ENCODE measurements at places on chromosomes 16 and 17.
A peak's percentile ranks its signal among the peaks of the same experiment; 100 is the strongest.

- no peak for DNase-seq
These were observed 165.7 kb upstream of the CDH8 start for GRCh38 chr16:62201911-62202310.

DNA sequence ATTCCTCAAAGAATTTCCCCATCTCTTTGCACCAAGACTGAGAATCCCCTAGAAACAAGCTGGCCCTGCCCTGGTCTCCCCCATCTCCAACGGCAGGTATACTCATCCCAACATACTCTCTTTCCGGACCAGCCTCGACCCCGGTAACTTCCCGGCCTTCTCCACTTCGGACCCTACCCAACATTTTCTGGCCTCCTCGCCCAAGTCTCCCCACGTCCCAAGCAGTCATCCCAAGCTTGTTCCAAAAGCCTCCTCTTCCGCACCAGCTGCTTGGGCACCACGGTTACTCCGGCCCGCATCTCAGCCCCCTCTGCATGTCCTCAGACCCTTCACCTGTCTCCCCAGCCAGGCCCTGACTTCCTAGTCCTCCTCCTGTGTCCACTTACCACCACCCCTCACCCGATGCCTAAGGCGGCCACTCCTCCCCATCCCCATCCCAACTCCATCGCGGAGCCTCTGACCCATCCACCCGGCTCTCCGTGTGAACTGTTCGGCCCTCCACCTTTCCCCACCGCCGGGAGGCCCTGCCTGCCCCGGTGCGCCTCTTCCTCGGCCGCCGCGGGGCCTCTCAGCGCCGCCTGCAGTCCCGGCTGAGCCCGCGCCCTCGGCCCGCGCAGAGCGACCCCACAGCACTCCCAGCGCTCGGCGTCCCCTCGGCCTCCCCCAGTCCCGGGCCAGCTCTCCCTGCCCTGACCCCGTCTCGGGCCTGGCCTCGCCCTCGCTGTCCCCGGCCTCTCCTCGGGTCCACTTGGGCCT lies 994 bp downstream of the PITPNA start:
- peak; percentile 4 for DNase-seq

GRCh38 chr16:89242795-89243200 lies 25.3 kb downstream of the ZNF778 start:
- no peak for DNase-seq

DNA sequence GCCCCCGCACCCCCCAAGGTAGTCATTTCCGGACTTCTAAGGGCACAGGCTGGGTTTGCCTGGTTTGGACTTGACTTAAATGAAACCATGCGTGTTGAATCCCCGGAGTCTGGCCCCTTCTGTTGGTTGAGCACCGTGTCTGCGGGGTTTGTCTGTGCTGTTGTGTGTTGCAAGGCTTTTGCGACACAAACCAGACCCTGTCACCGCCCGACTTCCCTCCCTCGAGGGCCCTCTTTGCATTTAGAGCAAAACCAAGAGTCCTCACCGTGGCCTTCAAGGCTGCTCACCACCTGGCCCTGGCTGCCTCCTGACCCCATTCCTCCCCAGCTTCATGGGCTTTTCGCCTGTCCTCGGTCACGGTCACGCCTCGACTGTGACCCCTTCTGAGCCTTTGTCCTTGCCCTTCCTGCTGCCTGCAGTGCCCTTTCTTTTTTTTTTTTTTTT lies 7.4 kb downstream of the CRISPLD2 start:
- no peak for DNase-seq

- DNase-seq: peak; percentile 69
These were observed 32.4 kb downstream of the FOXK2 start for GRCh38 chr17:82551779-82552457.

GRCh38 chr17:35560703-35561102 lies at the start of gene SLFN14:
TSS of gene SLFN14 (minus strand) at chr17:35560819. CDS start at chr17:35558062, 2,757 bp downstream.
- no peak for DNase-seq

DNA sequence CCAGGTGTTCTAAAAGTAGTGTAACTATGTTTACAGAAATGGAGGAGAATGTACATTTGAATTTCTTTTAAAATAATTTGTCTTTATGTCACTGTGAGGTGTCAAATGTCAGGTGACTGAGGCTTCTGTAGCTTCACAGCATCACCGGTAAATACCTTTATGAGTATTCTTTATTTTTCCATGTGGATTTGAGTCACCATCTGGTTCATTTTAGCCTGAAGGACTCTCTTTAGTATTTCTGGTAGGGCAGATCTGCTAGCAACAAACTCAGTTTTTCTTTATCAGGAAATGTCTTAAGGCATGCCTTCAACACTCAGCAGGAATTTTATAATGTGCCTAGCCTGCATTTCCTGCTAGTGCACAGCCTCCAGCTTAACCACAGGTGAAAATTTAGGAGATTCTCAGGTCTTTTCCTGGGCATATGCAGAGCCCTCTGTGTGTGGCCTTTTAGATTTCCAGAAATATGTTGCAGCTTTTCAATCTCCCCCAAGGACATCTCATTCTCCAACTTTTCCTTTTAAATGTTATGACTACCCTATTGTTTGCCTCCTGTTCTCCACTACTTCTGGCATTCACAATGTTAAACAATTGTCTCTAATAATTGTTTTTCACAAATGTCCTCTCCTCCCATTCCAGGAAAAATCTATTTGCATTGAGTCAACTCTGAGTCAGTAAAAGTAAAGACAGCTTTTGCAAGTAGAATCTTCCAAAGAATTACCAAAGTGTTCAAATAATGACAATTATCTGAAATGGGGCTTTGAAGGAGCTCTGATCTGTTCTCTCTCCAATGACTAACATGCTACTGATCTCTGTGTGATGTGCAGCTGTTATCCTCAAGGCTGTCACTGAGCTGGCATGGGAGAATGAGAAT lies 239.4 kb upstream of the CPHXL start:
- DNase-seq: no peak

DNA sequence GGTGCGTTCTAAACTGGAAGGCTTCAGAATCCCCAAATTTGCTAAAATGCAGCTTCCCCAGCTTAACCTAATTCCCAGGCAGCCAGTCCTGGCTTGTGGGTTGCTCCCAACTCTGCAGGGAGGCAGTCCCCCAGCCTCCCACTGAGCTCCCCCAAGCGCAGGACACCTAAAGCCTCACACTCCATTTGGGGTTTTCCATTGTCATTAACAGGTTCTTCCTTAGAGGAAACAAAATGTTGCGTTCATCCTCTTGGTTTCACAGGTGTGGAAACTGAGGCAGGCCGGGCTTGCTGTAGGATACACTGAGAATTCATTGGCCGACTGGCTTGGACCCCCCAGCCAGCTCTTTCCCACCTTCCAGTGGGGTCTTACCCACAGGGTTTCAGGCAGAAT lies 2.3 kb upstream of the TAC4 start:
- DNase-seq: no peak

DNA sequence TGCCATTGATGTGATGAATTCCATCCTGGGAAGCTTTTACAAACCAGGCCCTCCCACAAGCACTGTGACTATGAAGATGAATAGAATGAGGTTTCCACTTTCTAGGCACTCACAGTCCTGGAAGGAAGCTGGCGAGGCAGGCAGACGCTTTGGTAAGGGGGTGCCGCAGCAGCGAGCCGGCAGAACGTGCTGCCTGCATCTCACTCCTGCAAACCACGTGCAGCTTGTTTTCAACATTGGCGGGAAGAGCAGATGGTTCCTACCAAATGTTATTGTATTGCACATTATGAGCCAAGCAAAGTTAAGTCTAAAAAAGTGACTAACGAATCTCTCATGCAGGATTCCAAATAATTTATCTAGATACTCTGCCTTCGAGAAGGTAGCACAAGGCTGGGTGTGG lies 3.7 kb upstream of the DNAI2 start:
- no peak for DNase-seq

DNA sequence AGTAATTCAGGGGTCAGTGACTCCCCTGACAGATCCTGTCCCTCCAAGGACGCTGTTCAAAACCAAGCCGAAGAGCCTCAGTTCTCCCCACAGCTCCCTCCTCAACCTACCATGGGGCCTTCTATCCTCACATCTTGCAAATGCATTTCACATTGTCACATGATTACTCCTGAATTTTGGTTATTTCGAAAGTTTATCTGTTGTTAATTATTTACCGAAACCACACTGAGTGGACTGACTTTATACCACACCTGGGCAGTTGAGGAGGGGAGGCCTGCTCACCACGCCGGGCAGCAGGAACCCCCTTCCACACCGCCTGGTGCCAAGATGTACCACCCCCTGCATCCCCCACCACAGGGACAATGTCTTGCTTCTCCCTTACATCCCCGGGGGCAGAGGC lies 4.7 kb downstream of the TIMP2 start:
- DNase-seq: no peak

- DNase-seq: no peak
These were observed 10.2 kb downstream of the ARSG start for GRCh38 chr17:68301438-68301959.

DNA sequence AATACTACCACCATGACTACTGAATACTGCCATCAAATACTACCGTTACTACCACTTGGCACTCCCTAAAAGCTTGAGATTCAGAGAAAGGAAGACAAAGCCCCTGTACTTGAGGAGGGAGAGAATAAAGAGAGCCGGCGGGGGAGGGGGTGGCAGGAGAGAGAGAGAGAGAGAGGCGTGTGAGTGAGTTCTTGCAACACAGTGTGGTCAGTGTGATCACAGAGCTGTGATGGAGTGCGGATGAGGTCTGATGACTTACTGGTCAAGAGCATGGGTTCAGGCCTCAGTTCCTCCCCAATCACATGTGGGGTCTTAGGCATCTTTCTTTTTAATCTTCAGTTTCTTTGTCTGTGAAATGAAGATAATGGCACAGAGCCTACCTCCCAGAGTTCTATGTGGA lies 19.2 kb downstream of the PRKCB start:
- DNase-seq: no peak

DNA sequence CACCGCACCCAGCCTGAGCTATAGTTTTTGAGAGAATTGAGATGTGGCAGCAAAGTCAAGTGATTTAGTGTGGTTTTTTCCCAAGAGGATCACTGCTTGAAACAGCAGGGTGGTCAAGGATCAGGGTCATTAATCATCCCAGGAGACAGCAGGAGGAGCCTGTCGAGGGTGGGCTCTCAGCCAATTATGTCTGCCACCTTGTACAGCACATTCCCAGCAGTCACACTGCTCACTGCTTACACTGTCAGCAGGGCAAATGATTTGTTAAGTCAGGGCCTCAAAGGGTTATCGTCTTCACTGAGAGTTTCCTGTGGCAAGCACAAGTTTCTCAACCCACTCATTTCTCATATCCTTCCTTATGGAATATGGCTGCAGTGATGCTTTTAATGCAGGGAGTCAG lies 13.2 kb downstream of the B3GNT9 start:
- DNase-seq: no peak

DNA sequence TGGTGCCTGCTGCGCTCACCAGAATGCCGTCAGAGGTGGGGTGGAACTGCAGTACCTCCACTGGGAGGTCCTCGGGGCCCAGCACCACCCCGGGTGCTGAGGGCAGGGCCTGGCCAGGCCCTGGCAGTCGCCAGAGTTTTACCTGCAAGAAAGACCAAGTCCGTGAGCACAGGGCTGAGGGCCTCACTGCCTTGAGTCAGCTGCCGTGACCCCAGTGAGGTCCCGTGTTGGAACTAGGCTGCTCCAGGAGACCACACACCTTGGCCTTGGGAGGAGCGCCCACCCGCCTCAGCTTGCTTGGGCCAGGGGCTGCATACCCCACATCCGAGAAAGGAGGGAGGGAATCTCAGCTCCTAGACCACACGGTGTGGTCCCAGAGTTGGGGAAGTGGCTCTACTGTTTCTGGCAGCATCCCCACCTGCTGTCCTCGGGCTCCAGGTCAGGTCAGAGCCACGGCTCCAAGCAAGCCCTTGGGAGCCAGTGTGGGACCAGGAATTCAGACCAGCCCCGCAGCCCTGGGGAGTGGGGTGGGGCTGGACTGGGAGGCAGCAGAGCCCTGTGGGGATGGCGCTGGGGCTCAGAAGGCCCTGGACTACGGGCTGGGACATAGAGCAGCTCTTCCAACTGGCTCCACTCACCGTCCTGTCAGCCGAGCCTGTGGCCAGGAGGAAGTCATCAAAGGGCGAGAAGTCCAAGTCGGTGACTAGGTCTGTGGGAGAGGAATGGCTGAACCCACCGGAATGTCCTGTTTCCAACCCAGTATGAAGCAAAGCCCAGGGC lies 8.7 kb downstream of the CORO7 start:
- no peak for DNase-seq

DNA sequence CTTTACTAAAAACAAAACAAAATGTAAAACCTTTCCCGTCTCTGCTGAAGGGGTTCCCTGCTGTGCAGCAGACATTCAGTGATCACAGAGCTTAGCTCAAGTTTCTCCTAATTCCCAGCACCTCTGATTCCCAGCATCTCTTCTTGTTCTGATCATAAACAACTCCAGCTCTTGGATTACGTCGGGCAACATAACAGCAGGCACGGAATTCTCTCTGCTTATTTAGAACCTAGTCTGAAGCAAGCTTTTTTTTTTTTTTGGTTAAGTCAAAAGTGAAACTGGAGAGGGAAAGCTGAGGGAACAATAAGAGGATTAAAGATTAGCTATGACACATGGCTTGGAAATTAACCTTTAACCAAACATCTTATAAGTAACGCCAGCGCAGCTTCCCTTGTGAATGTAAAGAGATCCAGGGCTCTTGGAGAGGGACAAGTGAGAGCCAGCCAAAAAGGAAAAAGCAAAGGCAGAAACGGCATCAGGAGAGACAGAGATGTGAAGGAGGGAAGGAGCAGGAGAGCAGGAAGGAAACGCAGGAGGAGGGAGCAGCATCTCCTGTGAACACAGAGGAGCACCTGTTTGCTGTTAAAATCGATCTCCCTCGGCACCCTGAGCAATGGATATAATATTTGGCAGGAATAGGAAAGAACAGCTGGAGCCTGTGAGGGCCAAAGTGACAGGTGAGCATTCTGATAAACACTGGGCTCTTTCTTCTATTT lies at the start of gene BCO1:
TSS of gene BCO1 (plus strand) at position 394 of the 716 bp plus-strand sequence. CDS start at position 614, 220 bp downstream.
- DNase-seq: no peak

DNA sequence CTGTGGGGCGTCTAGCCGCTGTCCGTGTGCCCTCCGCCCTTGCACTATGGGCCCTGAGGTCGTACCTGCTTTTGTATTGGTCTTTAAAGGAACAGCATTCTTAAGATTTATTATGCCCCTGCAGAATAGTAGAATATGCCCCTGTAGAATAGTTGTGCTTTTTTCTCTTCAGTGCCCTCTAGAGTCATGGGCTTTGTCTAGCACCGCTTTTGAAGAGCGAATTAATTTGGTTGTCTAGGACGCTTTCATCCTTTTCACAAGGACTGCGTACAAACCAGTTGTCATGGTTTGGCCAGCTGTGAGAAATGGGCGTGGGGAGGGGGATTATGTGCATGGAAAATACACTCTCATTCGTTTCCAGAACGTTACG lies 621 bp downstream of the CEP95 start:
- DNase-seq: peak; percentile 22

GRCh38 chr16:86886651-86887050 lies 308.3 kb downstream of the FOXL1 start:
- DNase-seq: no peak

DNA sequence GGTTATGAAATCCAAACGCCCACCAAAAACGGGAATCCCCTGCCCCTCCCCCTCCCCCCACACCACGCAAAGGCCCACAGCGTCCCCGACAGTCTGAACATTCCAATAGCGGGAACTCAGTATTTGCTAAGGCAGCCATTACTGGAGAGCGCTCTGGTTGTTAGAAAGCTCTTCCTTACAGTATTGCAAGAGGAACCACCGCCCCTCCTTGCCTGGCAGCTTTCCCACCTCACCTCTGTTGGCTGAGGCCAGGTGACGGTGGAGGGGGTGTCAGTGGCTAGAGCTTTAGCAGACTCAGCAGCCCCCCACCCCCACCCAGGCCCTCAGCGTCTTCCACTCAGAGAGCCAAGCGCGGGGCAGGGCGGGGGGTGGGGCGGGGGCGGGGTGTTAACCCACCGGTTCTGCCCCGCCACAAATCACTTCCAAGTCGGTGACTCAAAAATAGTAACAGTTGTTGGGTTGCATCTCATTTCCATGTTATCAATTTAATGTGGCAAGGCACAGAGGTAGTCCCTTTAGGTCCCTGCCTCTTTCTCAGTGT lies 2.2 kb upstream of the PLEKHH3 start:
- no peak for DNase-seq
